ENCODE measurements at places on chromosomes 11 and 22. TPM values are rescaled to one million over a fixed set of nuclear protein-coding genes. Genes with fewer than 3 reads are reported as not detected.

Gene FGF4
- total RNA-seq, result not detected

Gene KRTAP5-10
- not detected for total RNA-seq

Gene FREY1
- total RNA-seq, result 0.20 TPM

Gene XRRA1
- 3.7 TPM for total RNA-seq

Gene OR5A1
- not detected for total RNA-seq

Gene CBLIF
- not detected for total RNA-seq

Gene FXYD2
- 21.4 TPM for total RNA-seq

Gene ZNF214
- total RNA-seq, result 1.5 TPM

Gene OPCML
- total RNA-seq, result not detected

Gene CNTF
- 1.2 TPM for total RNA-seq

Gene TBX10
- not detected for total RNA-seq

Gene SLC22A25
- total RNA-seq, result not detected

Gene PLEKHB1
- total RNA-seq, result 1.4 TPM

Gene C11orf65
- total RNA-seq, result 0.36 TPM

Gene KLHL35
- 1.3 TPM for total RNA-seq

Gene TALDO1
- 387 TPM for total RNA-seq

Gene CHCHD10
- total RNA-seq, result 162 TPM

Gene BDNF
- total RNA-seq, result 8.7 TPM

Gene HBG1
- not detected for total RNA-seq

Gene LDHAL6A
- not detected for total RNA-seq

Gene NCAPH2
- total RNA-seq, result 36.3 TPM

Gene THRSP
- total RNA-seq, result not detected

Gene C11orf97
- not detected for total RNA-seq

Gene DTX4
- 4.1 TPM for total RNA-seq

Gene LSP1
- total RNA-seq, result 2.7 TPM

Gene OR10A2
- total RNA-seq, result not detected

Measured in A549 treated with ZK216348 at 1 μM for 4 hours (cell line).